ENCODE measurements at places on chromosomes 12 and 14.

GRCh38 chr12:52074971-52075724 lies 4.4 kb upstream of the SMIM41 start:
- DNase-seq = no peak

DNA sequence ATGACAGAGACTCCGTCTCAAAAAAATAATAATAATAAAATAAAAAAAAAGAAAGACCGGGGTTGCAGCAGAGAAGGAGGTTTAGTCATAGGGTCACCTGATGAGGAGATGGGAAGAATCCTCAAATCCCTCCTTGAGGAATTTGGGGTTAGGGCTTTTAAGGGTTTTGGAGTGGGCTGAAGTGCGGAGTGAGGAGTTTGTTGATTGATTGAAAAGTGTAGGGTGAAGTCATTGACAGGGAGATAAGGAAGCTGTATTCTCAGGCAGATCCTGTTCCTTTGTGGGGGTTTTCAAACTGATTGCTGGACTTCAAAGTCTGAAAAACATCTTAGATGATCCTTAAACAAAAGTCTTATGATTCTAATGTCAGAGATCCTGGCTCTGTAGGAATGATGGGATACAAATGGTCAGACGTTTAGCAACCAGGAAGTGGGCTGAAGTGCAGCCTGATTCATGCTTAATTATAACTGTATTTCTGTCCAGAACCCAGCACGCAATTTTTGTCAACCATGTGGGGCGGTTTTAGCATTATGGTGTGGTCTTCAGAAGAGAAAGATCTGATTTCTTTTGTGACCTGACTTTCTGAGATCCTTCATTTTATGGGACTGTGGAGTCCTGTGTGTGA lies 16.0 kb downstream of the FNTB start:
- no peak for DNase-seq

DNA sequence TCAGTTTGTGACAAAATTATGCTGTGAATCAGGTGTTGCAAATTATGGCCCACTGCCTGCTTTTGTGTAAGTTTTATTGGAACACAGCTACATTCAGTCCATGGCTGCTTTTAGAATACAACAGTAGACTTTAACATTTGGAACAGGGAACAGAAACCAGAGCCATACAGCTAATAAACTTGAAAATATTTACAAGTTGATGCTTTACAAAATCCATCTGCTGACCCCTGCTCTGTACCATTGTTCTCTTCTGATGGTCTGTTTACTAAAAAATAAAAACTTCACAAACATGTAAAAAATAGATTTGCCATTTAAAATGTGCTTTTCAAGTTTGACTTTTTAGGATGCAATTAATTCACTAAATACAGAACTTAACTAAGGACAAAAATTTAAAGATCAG lies 20.8 kb downstream of the PSMA3 start:
- DNase-seq = no peak

DNA sequence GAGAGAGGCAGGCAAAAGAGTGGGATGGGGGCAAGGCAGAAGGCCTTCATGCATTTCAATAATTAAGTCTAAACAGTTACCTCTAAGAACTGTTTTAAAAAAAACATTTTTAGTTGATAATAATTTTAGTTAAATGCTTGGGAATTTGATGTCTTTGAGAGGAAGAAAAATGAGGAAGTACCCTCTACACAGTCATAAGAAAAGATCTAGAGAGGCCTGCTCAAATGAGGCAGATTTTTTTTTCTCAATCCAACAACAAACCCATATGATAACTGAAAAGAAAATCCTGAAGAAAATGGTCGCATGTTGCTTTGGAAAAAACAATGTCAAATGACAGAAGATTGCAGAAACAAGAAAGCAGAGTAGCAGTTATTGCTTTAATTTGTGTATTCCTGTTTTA lies 25.6 kb downstream of the SINHCAF start:
- no peak for DNase-seq

DNA sequence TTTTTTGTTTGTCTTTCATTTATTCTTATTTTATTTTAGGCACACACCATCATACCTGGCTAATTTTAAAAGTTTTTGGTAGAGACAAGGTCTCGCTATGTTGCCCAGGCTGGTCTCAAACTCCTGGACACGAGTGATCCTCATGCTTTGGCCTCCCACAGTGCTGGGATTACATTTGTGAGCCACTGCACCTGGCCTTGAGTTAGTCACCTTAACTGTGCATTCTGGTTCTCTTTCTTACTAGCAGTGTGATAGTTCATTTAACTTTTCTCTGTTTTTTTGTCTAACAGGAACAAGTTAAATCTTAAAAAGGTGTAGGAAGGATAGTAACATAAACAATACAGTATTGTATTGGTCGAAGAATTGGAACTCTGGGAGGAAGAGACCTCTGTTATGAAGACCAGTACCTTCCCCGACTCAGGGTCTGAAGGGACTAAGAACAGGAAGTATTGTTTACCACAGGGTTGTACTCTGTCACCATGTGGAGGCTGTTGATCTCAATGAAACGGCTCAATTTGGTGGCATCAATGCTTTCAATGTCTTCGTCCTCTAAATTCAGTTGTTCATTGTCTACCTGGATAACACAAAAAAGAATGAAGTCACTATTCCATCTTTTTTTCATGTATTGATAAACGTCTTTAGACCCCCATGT lies 17.7 kb downstream of the ERP27 start:
- DNase-seq = no peak

GRCh38 chr14:88823968-88824313 lies 510 bp upstream of the TTC8 start:
- no peak for DNase-seq

DNA sequence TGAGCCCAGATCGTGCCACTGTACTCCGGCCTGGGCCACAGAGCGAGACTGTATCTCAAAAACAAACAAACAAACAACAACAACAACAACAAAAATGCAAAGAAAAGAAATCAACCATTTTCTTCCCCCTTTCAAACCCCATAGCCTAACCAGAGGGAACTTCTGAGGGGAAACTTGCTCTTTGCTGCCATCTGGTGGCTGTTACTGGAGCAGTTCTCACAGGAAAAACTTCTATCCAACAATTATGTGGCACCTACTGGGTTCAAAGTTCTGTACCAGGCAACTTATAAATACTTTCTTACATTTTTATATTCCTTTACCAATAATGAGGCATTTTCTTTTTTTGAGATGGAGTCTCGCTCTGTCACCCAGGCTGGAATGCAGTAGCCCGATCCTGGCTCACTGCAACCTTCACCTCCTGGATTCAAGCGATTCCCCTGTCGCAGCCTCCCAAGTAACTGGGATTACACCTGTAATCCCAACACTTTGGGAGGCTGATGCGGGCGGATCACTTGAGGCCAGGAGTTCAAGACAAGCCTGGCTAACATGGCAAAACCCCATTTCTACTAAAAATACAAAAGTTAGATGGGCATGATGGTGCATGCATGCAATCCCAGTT lies 50.9 kb upstream of the BICDL1 start:
- peak; percentile 40 for DNase-seq

DNA sequence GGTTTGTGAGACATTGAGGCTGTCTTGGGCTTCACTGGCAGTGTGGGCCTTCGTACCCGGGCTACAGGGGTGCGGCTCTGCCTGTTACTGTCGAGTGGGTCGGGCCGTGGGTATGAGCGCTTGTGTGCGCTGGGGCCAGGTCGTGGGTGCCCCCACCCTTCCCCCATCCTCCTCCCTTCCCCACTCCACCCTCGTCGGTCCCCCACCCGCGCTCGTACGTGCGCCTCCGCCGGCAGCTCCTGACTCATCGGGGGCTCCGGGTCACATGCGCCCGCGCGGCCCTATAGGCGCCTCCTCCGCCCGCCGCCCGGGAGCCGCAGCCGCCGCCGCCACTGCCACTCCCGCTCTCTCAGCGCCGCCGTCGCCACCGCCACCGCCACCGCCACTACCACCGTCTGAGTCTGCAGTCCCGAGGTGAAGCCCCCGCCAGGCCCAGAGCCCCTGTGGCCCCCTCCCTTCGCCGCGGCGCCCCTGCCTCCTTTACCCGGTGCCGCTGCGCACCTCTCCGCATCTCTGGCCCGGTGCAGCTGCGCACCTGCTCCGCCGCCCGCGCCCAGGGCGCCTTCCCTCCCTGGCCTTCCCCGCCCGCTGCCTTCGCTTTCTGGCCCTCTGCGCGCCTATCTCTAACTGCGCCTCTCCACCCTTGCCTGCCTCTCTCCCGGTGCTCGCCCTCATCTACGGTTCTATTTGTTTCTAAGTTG lies at the start of gene ENO2:
Gene ENO2, plus strand, starts transcription at position 335 of the 701 bp plus-strand sequence. CDS start 1,253 bp downstream, outside the sequence.
- peak; percentile 81 for DNase-seq

- DNase-seq = no peak
These were observed 145.7 kb downstream of the NUAK1 start for GRCh38 chr12:105992849-105993740.

GRCh38 chr12:126891789-126892188 lies 1375.2 kb upstream of the TMEM132C start:
- DNase-seq = no peak

DNA sequence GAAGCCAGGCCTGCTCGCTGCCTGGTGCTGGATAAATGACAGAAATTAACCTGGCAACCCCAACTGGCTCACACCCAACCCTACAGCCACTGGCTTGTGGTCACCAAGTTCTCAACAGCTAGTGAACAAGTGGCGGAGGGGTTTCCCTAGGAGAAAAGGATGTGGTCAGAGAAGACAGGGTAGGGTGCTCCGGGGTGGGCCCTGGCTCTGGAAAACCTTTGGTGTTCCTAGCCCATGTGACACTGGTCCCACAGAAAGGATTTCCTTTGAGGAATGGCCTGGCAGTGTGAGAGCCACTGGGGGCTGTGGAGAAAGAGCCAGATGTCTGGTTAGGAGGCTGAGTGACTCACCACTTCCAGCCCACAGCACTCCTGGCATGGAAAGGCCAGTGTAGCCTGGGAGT lies 8.7 kb downstream of the SYNE3 start:
- DNase-seq = no peak

GRCh38 chr12:102735104-102735503 lies 181.9 kb downstream of the PAH start:
- DNase-seq = no peak

DNA sequence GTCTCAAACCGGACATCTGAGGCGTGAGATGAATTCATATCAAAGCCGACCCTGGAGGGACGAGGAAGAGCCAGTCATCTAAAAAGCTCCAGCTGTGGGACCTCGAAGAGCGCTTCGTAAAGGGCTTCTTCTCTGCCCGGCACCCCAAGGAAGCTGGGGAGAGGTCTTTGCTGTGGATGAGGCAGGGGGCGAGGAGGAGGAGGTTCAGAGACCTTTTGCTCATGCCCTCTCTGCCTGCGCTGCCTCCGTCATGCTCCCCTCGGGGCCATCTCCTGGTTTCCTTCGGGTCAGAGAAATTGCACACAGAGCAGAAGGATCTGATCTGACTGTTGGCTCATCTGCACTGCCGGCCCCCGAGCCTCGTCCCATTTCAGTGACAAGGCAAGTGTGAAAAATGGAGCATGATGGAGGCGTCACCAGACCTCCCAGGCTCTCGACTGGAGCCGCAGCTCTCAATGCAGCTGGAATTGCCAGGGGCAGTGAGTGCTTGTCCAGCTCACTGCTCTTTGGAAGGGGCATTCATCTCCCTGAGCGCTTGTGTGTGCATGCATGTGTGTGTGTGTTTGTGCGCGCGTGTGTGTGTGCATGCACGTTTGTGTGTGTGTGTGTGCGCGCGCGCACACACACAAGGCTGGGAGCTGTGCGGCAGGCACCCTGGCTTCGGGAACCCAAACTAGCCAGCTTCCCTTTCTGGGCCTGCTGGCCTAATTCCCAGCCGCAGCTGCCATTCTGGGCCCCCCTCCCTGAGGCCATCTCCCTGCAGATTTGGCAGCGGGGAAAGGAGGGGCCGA lies 9.2 kb downstream of the CABP1 start:
- no peak for DNase-seq

Data from activated T-helper 1 cell treated with Interleukin-2 at 50 U/mL for 16 hours (primary cell).